Activated CD4-positive, alpha-beta T cell treated with anti-CD3 and anti-CD28 coated beads for 4 hours (primary cell): ENCODE measurements at places on chromosomes 16 and 17.

DNA sequence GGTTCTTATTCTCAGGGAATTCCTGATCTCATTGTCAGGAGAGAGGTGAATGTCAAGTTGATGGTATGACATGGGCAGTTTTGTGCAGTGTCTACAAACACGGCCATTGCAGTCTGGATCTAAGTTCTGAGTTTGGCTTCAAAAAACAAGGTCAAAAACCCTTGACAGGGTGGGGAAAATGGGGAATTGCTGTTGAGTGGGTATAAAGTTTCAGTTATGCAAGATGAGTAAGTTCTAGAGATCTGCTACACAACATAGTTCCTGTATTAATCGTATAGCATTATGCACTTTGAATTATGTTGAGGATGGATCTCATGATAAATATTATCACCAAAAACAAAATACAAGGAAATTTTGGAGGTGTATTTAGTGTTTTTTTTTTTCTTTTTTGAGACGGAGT, 36.6 kb upstream of the CARMIL2 start:
- no peak for DNase-seq

- no peak for DNase-seq
Observed at GRCh38 chr16:19130852-19131824, 17.4 kb downstream of the ITPRIPL2 start.

DNA sequence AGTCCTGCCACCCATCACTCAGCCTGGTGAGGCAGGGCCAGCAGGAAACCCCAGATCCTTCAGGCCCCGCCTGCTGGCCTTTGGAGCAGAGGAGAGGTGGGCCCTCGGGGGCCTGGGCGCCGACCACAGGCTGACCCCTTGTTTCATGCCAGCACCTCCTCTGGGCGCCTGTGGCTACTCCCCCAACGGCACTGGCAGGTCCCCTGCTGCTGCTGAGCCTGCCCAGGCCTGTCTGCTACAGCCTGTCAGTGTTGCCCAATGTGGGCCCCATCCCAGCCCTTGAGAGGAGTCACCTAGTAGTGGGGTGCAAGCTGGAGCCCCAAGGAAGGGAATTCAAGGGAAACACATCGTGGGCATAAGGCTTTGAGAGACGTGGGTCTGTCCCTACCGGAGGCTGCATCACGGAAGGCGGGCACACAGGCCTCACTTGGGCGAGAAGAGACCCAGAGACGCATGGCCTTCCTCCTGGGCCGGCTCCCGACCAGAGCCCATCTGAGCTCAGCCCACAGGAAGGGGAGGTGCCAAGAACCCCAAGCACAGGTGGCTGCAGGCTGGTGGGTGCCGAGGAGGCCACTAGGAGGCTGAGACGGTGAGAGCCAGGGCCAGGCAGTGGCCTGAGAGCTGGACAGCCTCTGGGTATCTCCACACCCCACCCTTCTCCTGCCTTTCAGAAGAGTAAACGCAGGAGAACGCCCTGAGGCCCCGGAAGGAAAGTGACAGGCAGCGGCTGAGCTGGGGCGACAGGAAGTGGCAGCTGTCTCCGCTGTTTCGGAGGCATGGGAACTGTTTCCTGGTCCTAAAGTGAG, 8.0 kb upstream of the FASN start:
- DNase-seq, result peak; percentile 50

- DNase-seq, result no peak
Observed at GRCh38 chr17:50354198-50354597, 8.3 kb downstream of the XYLT2 start.

GRCh38 chr17:74569020-74570003, 2.0 kb upstream of the CD300H start:
- DNase-seq, result no peak

DNA sequence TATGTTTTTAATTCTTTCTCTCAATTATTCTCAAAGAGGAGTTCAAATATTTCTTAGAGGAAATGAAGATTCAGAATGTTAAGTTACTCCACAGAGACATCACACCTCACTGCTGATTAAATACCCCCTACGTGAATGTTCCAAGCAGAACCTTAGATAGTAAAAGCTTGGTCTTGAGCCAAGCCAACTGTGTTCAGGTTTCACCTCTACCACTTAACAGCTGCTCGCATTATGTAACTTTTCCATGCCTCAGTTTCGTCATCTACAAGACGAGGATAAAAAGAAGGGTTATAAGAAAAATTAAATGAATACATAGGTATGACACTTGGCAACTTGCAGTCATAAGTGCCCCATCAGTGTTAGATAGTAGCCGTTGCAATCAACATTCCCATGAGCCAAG, 356.2 kb downstream of the RBFOX1 start:
- DNase-seq, result no peak

DNA sequence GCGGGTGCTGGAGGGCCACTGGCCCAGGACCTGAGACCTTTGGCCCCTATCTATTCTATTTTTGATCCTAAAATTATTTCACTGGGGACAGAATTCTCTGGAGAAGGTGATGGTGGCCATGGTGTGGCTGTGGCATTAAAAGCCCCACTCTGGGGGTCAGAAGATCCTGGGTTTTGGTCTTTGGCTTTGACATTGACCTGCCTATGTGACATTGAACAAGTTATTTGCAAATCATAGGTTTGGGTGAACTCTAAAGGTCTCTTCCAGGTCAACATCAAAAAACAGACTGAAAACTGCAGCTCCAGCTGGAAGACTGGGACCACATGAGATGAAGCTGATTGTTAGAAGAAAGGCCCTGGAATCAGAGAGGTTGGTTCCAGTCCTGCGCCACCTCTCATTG, 2.3 kb upstream of the CDH1 start:
- no peak for DNase-seq

DNA sequence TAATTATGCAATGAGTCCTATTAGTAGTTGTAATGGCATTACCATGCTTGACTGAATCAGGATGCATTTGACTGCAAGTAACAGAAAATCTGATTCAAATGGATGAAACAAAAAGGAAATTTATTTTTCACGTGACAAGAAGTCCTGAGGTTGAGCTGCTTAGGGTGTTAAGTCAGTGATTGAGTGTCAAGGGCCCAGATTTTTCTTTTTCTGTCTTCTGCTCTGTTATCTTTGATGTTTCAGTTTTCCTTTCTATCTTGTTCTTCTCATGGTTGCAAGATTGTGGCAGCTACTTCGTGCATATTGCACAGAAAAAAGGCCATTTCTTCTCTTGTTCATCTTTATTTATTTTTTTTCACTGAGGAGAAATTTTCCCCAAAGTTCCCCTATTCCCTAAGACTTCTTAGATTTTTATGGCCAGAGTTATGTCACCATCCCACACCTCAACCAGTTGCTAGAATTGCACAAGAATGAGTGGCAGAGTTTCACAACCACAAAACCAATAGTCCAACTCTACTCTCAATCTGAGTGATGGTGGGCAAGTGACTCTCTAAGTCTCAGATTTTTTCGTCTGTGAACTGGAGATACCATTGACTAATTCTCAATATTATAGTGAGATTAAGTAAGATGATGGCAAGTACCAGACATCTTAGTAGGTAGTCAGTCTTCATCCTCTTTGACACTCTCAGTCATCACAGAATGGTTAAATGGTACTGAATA, 15.7 kb upstream of the GPR139 start:
- no peak for DNase-seq

DNA sequence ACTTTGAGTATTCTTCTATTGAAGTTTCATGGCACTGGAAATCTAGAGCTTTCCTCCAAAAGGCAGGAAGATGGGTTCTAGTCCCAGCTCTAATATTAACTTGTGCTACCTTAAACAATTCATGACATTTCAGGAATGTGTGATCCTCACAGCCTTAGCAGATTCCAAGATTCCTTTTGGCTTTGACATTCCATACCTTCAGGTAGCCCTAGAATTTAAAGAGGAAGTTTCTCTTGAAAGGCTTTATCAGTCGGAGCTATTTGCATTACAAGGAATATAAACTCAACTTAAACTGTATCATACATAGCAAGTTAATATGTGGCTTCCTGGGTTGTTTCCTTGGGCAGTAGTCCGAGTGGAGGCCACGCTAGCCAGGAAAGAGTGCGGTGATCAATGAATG, 330.0 kb downstream of the SHISA9 start:
- DNase-seq, result no peak

- DNase-seq, result no peak
Observed at GRCh38 chr17:42056635-42057034, 6.2 kb upstream of the C17orf113 start.

DNA sequence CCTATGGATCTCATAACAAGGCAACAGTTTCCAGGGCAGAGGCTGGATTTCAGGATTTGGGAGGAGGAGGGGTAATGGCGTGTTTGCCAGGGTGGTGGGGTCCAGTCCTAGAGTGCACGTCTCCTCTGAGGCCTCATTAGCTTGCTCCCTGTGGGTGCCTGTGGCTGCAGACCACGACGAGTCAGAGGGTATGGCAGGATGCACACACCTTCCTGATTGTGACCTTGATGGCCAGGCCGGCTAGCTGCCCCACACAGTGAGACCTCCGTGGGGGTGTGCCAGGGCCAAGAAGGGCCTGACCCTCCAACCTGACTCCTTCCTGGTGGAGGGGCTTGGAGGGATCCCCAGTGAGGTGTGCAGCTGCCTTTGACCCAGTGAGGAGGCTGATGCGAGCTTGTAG, 4.0 kb upstream of the SMTNL2 start:
- no peak for DNase-seq

GRCh38 chr17:48484850-48485249, 46.0 kb downstream of the HOXB1 start:
- no peak for DNase-seq

- no peak for DNase-seq
Observed at GRCh38 chr17:60832151-60832585, 154.5 kb downstream of the BCAS3 start.

GRCh38 chr16:1981398-1981836, at the start of gene NOXO1:
Gene NOXO1 (minus strand): TSS chr16:1981469. CDS start chr16:1981179, 290 bp downstream.
- DNase-seq, result no peak

GRCh38 chr17:64491994-64492393, 4.9 kb downstream of the POLG2 start:
- DNase-seq, result no peak

DNA sequence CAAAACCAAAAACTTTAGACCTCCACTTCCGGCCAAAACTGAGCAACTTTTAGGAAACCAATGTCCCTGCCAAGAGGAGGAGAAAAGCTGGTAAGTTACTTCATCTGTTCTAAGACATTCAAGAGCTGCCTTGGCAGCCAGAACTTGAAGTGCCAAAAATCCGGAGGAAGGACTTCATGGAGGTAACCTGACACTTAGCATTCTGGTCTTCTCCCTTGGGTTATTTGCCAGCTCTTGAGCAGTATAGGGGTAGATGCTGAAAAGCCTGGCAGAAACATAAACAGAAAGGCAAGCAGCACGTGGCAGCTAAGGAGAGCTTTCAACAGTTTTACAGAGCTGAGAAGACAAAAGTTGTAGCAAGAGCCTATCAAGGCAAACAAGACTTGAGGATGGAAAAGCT, 53.2 kb downstream of the CDYL2 start:
- DNase-seq, result no peak

DNA sequence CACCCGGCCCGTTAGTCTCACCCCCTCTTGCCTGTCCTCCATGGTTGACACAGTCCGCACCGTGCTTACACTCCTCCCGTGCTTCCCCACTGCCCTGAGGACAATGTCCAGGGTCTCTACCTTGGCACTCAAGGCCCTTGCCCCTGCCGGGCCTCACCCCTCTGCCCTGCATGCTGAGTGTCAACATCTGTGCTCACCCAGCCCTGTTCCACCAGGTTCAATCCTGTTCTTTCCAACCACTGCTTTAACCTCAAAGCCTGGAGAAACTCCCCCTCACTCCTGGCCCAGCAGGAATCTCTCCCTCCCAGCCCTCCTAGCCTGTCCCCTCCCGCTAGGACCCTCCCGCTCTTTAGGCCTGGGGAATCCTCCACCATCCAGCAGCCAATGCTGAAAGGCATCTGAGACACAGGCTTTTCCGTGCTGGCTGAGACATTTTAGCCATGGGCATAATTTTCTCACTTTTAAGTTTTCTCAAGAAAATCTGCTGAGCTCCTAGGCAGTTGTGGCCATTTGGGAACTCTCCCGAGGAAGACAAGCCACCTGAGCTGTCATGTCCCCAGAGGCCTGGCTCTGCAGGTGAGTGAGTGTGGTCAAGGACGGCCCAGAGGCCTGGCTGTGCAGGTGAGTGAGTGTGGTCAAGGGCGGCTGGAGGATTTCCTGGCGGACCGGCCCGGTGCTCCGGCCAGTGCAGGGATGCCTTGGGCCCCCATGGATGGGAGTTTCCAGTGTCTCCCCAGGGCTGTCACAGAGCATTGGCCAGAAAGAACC, 10.8 kb upstream of the P2RX1 start:
- no peak for DNase-seq

- DNase-seq, result no peak
Observed at GRCh38 chr16:7614021-7614795, 281.6 kb downstream of the RBFOX1 start.

- DNase-seq, result no peak
Observed at GRCh38 chr16:17397499-17397891, 73.3 kb downstream of the XYLT1 start.

DNA sequence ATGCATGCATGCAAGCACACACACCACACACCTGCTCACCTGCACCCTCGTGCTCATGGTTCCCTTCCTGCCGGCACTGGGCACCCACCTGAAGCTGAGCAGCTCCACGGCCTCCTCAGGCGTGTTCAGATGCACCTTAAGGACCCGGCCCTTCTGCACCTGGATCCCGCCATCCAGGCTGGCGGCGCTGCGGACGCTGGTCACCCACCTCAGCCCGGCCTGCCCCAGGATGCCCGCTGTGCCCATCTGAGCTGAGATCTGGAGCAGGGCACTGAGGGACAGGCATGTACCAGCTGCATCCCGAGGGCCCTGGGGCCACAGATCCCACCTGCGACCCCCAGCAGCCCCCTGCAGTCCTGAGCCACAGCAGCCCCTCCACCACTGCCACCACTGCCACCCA, 110.0 kb downstream of the LITAF start:
- DNase-seq, result no peak

GRCh38 chr16:83839561-83839960, 31.8 kb downstream of the HSBP1 start:
- DNase-seq, result no peak

DNA sequence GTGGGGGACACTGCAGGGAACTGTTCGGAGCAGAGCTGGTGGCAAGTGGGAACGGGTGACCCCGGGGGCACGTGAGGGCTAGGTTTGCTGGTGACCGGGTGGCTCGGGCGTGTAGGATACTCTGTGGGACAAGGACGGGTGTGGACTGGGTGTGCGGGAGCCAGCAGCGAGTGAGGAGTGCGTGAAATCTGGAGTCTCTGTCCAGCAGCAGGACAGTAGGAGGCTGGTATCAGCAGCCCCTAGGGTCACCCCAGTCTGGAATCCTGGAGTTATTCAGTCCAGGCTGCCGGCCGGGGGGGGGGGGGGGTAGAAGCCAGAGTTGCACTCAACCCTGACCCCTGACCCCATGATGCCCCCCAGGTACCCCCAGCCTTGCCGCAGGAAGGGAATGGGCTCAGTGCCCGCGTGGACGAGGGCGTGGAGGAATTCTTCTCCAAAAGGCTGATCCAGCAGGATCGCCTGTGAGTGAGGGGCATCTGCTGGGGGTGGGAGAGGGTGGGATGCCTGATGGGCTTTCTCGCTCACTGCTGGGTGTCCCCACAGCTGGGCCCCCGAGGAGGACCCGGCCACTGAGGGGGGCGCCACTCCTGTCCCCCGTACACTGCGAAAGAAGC, 6.2 kb downstream of the ACD start:
- no peak for DNase-seq
